Stimulated activated naive CD4-positive, alpha-beta T cell treated with Interleukin-2 at 50 U/mL for 16 hours (primary cell): ENCODE measurements at places on chromosomes 6 and 20.

DNA sequence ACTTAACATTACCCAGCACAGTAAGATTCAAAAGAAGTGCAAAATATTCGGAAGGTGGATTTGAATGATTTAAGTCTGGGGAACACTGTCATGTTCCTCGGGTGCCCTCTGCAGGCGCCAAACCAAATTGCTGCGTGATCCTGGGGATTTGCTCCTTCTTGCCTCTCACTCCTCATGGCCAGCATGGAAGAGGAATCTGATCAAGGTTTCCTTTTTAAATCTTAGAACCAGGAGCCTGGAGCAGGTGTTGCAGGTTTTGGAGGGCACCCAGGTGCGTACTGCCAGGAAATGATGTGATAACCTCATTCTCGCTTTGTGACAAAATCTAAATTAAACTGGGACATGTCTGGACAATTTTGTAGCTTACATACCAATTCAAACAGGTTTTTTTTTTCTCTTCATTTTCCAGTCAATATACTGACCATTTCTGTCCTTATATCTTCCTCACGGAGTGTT, 8.1 kb upstream of the PFDN4 start:
- peak; percentile 55 for DNase-seq

GRCh38 chr6:82507112-82507511, 143.5 kb downstream of the TPBG start:
- no peak for DNase-seq

DNA sequence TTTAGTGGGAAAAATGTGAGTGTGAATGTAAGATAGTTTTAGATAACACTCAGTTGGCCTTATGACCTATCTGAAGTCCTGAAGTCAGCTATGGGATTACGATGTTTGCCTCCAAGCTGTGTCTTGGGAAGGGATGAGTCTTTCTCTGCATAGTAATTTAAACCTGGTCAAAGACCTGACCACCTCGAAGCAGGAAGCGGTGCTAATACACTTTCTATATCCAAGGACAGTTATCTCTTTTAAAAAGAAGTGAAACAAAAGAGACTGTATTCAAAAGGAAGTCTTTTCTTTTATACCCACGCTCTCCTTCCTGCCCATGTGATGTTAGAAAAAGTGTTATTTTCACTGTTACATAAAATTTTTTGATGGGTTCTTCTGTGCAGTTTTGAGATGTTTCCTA, 94.9 kb downstream of the JARID2 start:
- no peak for DNase-seq

GRCh38 chr20:53238121-53238660, 266.0 kb downstream of the TSHZ2 start:
- DNase-seq: no peak

GRCh38 chr6:125258651-125259353, 43.0 kb downstream of the HDDC2 start:
- no peak for DNase-seq

DNA sequence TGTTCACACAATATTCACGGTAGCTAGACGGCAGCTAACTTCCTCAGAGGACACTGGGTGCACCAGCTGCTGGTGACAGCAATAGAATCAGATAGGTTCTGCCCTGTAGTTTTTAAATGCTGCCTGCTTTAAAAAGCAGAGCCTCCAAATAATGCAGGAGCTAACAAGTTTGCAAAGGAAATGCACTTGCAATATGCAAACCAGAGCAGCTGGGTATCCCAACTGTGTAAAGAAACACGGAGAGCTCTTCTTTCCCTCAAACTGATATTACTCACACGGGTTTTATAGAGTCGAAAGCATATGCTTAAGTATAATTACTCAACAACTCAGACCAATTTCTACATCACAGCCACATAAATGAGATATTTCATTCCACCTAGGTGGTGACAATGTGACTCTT, 432.7 kb downstream of the TFAP2A start:
- no peak for DNase-seq

DNA sequence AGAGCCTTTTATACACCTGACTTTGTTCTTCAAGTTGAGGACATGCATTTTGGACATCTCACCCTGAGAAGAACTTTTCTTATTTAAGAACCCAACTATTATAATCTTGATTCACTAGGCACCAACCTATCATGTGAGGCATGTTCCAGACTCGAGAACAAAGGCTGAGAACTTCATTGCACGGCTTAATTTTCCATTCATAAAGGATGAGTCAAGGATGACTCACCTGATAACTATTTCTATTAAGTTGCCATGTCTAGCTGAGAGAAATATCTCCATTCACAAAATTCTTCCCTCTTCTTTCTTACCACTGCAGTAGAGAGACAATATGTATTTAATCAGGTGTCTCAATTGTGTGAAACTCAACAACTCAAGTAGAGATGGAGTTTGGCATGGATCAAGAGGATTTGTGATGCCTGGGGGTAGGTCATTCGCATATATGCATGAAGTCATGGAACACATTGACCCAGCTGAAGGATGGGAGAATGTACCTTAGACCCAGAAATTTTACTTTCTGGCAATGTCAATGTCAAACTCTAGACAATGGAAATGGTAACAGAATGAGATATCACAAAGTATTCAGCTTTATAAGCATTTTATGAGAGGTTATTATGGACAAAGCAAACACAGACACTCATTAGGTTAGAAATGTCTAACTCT, 208.7 kb upstream of the PRND start:
- no peak for DNase-seq

DNA sequence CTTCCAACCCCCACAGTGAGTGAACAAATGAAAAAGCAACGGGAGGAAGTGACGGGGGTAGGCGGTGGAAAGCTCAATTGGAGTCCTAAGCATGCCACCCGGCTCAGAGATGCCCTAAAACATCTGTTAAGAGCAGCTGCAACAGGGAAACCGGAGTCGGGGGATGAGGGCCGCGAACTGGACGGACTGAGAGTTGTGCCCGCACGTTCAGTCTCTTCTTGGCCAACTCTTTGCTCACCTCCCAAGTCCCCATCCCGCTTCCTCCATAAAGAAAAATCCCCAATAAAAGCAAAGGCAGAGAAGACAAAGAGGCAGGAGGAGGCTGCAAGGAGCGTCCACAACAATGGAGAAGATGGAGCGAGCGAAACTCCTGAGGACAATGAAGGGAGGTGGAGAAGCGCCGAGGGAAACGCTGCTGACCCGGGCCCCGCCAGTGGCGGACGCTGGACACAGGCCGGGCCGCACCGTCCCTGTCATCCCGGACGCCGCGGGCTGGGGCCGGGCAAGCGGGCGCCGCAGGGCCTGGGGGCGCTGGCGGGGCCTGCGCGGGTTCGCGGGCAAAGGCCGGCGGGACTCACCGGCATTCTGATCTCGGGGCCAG, 600 bp downstream of the SEC63 start:
- DNase-seq: peak; percentile 68

- no peak for DNase-seq
Observed at GRCh38 chr20:24059174-24059573, 70.6 kb upstream of the GGTLC1 start.

GRCh38 chr6:52108128-52108527, 20.7 kb upstream of the PKHD1 start:
- DNase-seq: no peak

DNA sequence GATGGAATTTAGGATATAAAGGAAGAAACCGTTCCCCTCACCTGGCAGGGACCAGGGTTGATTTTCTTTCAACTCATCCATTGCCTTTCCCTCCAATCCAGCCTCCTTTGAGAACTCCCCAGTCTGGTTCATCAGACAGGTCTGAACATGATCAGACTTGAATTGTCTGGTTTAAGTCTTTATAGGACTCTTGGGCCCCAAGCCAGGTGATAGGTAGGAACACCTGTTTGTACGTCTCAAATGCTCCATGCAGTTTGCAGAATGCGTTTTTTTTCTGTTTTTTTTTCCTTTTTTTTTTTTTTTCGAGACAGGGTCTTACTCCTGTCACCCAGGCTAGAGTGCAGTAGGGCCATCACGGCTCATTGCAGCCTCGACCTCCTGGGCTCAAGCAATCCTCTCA, 4.1 kb upstream of the CEP250 start:
- no peak for DNase-seq

GRCh38 chr6:19410481-19410880, 426.7 kb upstream of the ID4 start:
- no peak for DNase-seq

GRCh38 chr20:61664556-61665320, 400.9 kb downstream of the TAF4 start:
- no peak for DNase-seq

DNA sequence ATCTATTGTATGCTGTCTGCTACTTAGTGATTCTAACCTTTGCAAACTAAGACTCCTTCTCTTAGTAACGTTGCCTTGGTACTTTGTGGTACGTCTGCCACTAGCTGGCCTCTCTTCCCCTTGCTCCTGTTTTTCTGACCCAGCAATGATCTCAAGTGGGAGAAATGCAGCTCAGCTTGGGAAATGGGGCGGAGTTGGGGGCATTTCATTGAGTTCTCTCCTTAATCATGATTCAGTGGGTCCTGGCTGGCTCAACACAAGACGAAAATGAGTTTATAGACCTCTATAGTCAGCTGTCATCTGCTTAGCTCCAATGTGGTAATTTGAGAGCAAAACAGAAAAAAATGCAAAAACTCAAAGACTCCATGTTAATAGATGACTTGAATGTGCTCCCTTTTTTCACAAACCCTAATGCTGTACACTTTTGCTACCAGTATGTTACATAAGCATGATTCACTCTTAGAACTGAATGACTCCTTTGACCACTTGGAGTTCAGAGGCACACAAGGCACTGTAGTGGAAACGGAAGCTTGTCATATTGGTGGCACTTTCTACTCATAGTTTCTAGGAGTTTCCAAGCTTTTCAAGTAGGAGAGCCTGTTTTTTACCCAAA, 55.3 kb upstream of the SOX4 start:
- no peak for DNase-seq

DNA sequence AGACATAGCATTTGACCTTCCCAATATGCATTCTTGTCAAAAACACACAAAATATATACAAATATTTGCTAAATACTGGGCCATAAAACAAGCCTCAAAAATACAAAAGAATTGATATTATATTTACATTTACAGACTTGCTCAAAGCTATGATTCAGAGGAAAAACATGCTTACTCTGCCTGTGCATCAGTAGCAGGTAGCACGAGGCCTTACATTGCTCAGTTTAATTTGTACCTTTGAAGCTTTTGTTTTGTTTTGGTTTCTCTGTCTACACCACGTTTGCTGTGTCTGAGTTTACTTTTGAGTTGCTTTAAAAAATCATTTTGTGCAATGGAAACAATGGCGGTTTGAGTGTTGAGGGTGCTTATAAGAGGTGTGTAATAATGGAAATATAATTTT, 99.3 kb downstream of the PHF3 start:
- DNase-seq: no peak

DNA sequence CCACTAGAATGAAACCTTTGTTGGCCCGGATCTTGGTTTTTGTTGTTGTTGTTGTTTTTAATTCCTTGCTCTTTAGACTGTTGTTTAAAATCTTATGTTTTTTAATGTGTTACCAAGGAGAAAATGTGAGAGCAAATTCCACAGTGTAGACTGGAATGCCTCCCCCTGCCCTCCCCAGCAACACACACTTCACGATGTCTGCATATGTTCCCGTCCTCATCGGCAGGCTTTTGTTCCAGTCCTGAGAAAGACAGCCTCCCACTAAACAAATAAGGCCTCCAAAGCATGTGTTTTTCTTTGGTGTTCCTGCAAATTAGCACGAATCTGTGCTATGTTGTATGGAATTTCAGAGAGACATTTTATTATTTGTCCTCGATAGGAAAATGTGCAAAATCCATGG, 263.3 kb upstream of the QKI start:
- DNase-seq: no peak

DNA sequence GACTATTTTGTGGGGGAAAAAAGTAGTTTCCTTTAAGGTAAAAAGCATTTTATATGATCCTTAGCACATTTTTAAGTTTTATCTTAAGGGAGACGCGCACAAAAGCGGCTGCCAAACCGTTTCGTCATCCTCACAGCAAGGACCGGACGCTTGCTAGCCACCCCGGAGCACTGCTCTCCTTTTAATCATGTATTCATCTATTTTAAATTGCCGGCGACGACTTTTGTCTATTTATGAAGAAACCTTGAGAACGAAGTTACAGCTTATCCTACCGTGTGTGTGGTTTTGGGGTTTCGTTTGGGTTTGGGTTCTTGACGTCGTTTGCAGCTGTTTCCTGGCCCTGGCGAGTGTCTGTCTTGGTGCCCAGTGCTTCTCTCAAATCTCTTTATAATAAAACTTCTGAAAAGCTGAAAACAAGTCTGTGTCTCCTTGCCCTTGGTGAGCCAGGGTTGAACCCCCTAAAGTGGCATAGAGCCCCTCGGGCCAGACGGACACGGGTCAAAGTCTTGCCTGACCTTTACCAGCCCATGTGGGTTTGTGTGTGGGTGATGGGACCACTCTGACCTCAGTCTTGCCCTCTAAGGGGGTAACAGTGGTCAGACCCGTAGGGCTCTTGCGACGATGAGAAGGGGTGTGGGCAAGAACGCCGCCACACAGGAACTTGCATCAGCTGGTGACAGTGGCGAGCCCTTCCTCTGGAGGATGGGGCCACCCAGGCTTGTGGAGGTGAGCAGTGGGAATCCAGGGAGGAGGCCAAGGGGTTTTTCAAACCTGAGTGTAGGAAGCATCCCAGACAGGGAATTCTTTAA, 117.6 kb downstream of the JPH2 start:
- DNase-seq: peak; percentile 43

DNA sequence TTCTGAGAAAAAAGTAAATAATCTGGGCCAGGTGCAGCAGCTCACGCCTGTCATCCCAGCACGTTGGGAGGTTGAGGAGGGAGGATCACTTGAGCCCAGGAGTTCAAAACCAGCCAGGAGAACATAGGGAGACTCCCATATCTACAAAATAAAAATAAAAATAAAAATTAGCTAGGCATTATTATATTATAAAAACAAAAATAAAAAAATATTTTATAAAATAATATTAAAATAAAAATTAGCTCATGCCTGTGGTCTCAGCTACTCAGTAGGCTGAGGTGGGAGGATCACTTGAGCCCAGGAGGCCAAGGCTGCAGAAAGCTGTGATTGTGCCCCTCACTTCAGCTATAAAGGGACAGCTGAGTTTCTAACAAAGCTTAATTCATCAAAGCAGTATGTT, 362.9 kb downstream of the SMOC2 start:
- no peak for DNase-seq

DNA sequence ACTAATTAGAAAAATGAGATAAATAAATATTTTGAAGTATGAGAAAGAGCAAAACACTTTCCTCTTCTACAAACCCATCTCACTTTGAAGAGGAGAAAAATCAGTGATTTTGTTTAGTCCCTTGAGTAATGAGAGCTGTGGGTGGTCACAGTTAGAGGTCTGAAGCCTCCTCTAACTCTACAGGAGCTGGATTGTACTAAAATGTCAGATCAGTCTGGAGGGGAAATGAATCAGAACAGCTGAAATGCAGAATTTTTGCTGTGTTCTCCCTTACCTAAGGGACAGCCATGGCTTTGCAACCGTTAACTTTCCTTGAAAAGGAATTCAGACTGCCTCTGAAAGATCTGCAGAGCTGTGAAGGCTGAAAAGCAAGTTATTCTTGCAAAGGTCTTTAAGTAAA, 11.4 kb upstream of the RFPL4B start:
- DNase-seq: no peak

GRCh38 chr20:55888685-55889084, 116.6 kb downstream of the CBLN4 start:
- no peak for DNase-seq
